ENCODE measurements at places on chromosomes 2 and 18.

GRCh38 chr2:15941481-15941850 is 1.1 kb downstream of the MYCN start:
- no peak for DNase-seq

- DNase-seq: no peak
Measured at GRCh38 chr2:109131777-109132176, 2.8 kb downstream of the SH3RF3 start.

GRCh38 chr2:230423851-230424458 is 8.0 kb downstream of the SP100 start:
- no peak for DNase-seq

DNA sequence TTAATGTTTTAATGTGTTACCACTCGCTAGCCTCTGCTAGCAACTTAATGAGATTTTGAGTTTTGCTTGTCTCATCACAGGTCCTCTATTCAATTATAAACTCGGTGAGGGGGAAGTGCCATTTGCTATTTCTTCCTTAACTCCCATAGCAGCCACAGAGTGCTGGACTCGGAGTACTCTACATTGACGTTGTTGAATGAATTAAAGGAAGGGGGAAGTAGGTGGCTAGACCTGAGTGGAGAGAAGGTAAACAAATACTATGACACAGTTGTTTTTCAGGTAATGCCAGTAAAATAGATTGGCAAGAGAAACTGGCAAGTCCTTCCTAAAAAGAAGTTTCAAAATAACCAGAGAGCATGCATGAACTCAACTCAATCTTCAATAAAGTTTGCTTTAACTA is 339.3 kb downstream of the HRH4 start:
- no peak for DNase-seq

- DNase-seq: no peak
Measured at GRCh38 chr2:37357530-37357929, 13.1 kb downstream of the QPCT start.

GRCh38 chr2:189997016-189997415 is 65.5 kb downstream of the MSTN start:
- no peak for DNase-seq

DNA sequence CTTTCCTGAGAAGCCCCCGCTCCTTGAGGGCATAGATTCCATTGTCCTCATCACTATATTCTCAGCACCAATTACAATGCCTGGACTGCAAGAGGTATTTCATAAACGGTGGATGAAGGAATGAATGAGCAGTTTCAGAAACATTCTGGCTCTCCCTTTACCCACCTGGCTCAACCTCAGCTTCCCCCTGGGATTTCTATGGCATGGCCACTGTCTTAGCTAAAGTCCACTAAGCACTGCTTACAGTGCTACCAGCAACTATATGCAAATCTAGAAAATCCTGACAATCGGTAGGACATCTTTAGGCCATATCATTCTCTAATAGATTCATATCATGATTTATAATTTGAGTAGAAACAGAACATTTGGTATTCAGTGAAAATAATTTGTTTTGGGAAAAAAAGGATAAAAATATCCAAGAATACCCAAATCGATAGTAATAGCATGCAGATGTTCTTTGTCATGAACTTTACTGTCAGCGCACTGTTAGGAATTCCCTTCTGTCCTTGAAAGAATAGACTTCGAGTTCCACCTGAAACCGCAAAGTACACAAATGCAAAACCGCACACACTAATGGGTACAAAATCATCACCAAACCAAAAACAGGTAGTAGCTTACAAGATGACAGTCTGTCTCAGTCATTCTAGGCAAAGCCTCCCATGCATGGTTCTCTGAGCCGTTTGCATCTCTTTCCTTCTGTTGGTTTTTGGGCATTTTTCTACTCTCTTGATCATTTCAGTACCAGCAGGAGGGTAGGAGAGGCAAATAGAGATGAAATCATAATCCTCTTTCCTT is 303.6 kb upstream of the ID2 start:
- DNase-seq: peak; percentile 80

GRCh38 chr2:84858123-84858522 is 22.8 kb downstream of the TRABD2A start:
- DNase-seq: no peak

DNA sequence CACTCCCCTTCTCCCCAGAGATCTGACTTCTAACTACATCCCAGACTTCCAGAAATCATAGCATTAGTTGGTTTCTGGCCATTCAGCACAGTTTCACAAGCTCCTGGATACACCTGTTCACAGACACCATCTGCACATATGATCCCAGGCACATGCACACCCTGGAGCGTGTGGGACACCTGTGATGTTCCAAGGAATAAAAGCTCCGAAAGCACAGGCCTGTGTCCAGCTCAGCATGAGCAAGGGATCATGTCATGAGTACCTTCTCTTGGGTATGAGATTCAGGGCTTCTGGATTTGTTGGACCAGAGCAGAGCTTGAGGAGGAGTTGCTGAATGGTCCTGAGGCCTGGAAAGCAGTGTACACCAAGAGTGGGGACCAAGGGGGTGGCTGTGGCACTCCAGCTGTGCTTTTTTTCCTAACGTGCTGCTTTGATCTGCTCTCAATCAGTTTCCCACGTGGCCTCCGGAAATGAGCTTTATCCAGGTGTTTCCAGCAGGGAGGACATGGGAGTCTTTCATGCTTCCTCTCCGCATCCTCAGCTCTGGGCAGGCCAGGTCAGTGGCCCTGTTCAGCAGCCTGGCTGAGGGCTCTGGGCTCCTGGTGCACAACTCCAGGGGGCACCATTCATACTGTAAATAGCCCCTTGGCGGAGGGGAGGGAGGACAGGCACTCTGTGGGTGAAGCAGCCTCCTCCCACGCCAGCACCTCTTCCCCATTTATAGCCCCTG is 1.8 kb downstream of the DYSF start:
- no peak for DNase-seq

DNA sequence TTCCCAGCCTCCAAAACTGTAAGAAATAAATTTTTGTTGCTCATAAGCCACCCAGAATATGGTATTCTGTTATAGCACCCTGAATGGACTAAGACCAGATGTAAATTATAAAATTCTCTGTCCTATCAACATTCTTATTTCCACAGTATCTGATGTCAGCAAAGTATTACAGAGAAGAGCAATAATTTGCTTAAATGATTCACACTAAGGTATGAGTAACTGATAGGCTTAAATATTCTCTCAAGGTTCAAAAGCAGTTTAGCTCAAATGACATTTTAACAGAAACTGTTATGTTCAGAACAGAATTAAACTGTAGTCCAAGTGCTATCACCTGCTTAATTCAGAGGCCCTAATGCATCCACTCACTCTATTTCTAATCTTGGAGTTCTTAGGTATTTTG is 12.8 kb downstream of the SESTD1 start:
- DNase-seq: no peak

- DNase-seq: no peak
Measured at GRCh38 chr2:62338111-62338510, 142.2 kb downstream of the B3GNT2 start.

- DNase-seq: no peak
Measured at GRCh38 chr2:38765149-38765548, 12.9 kb upstream of the GEMIN6 start.

DNA sequence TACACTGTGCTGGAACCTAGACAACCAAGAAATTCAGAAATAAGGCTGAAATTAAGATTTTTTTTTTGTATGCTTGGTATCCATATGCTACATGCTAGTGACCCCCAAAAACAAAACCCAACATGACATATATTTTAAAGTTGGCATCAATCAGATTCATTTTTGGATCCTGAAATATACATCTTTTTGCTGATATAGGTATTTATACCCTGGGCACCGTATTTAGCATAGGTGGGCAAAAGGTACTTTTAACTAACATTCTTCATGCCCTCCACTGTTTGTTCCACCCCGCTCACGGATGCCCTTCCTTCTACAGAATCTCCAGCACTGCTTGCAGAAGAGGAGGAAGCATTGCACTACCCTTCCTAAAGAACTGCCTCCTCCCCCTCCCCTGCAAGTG is 52.6 kb downstream of the SPOPL start:
- no peak for DNase-seq

GRCh38 chr2:197813093-197813787 is 8.8 kb downstream of the PLCL1 start:
- DNase-seq: no peak

GRCh38 chr18:55250768-55251173 is 291.5 kb upstream of the CCDC68 start:
- no peak for DNase-seq

DNA sequence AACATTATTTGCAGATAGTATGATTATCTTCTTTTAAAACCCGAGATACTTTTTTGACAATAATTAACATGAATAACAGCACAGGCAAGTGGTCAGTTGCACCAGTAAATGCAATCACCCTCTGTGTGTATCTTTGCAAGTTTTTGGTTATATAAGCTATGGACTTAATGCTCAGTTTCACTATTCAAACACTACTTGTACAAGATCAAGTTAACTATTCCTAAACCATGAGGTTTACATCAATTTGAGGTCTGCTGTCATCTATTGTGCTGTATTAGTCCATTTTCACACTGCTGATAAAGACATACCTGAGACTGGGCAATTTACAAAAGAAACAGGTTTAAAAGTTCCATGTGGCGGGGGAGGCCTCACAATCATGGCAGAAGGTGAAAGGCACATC is 323.2 kb downstream of the NR4A2 start:
- DNase-seq: no peak

DNA sequence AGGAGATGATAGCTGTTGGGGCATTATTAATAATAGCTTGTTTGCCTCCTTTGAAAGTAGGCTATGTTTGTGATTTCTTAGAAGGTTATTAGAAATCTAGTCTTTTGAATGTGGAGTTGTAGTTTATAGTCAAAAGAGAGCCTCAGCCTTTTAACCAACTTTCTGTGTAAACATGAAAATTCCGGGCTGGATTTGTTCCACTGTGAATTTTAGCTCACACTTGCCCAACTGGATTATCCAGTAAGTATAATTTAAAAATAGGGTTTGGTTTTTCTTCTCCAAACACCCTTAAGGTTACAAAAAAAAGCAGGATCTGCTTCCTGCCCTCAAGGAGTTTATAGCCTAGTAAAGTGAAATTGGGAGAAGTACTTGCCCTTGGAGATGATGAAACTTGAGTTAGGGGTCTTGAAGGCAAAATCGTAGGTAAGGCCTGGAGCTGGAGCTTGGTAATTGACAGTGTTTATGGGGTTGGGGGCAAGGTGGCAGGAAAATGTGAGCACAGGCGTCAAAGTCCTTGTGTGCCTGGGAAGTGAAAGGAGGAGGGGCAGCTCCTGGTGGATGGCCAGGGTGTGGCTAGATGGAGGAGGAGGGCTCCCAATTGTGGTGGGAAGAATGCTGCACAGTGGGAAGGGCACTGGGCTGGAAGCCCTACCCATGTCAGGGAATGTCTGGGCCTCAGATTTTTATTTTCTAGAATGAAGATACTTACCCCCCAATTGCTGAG is 21.3 kb downstream of the ITGA6 start:
- DNase-seq: no peak

DNA sequence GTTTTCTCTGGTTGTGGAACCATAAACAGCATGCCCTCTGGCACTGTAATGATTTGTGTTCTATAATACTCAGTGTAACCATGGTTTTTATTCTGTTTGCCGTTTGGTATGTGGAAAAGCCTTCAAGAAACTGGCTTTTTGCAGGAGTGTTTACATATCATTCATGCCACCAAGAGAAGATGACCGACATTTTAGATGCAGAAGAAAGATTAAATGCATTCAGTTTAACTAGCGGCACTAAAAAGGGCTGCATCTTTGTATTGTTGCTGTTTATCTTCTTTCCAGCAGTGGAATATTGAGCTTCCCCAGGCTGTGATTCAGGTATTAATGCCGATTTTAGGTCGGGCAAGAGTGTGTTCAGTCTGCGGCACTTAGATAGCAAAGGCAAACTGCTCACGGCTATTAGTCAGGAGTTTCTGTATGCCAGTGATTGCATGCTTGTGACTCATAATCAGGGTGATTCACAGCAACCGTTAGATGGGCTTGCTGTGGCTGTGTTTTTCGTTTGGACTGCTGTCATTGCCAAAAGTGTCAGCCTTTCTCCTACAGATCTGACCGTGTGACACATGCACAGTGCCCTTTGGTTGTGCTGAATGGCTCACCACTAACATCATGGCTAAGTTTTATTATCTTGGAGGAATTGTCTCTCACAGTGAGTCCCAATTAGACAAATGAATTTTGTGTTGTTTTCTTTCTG is 479.7 kb downstream of the PARD3B start:
- no peak for DNase-seq

GRCh38 chr18:59569390-59569791 is 127.8 kb downstream of the CCBE1 start:
- no peak for DNase-seq

Data from NCI-H187 treated with DMSO at 0.1 percent for 48 hours (cell line).